Forelimb muscle (tissue), 1 donor: ENCODE measurements at places on chromosomes 2 and 18. TPM values are rescaled to one million over a fixed set of nuclear protein-coding genes. Genes with fewer than 3 reads are reported as not detected.

DNA sequence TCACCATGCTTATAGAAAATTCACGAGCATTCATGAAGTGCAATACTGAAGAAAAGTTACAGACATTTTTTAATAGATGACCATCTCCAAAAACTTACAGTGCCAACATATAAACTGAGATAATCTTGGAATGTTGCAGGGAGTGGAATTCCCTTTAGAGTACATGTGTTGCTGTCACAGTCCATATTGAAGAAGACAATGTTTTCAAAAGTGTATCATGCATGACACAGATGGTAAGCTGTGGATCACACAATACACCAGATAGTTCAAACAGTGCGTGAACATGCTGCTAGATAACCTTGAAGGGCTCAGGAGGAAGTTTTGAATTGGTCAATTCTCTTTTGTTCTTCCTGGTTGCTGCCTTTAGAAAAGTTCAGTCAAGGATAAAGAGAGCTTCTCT, 1644.3 kb upstream of the NXPH2 start:
- DNase-seq, result no peak

DNA sequence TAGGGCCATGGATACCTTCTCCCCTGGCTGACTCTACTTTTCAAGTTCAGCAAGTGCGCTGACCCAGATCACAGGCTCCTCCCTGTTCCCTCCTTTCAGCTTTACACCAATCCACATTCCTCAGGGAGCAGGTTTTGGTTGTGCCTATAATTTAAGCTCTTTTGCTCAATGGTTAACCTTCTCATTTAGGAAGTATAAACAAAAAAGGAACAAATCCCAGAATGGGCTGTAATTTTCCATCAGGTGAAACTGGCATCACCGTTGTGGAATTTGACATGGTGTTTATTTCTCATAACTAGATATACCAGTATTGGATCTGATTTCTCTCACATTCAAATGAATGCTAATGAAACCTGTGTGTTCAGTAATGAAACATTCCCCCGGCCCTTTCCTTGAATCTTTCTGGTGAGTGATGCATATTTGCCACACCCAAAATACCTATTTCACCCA, 13.6 kb downstream of the STRN start:
- DNase-seq, result no peak

The TFPI gene
- polyA plus RNA-seq, result 38.2 TPM

The CD8B2 gene
- 0.04 TPM for polyA plus RNA-seq
